ENCODE measurements at places on chromosomes 12 and 14.

DNA sequence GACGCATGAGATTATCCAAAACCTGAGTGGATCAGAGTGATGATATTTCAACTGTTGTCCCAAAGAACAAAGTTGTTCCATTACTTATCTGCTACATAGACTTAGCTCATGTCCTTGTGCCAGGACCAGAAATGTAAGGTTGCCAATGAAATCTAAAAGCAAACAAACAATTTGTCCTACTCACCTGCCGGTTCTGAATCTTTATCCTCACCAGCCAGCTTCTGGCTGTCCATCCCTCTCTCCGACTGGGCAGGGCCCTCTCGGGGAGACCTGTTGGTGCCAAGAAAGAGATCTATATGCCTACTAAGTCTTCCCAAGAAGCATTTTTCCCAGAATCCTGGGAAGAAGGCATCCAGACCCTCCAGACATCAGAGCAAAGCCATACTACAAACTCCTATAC lies 5.5 kb downstream of the KMT2D start:
- DNase-seq: no peak

DNA sequence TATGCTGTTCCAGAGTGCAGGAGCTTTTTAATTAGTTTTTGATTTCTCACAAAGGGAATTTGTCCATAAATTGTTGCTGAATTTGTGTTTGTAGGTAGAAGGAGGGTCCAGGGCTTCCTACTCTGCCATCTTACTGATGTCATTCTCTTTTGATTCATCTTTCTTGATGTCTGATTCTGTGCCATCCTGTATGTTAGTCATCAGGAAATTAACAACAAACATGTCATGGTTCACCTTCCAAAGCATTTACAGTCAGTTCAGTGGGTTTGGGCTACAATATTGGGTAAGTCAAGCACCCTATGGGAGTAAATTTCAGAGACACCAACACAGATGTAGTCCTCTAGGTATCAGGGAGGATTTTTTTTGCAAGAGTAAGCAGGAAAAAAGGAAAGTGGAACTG lies 135.2 kb upstream of the SLC38A2 start:
- no peak for DNase-seq

- no peak for DNase-seq
Observed at GRCh38 chr14:94000267-94000666, 3.2 kb downstream of the CCDC197 start.

DNA sequence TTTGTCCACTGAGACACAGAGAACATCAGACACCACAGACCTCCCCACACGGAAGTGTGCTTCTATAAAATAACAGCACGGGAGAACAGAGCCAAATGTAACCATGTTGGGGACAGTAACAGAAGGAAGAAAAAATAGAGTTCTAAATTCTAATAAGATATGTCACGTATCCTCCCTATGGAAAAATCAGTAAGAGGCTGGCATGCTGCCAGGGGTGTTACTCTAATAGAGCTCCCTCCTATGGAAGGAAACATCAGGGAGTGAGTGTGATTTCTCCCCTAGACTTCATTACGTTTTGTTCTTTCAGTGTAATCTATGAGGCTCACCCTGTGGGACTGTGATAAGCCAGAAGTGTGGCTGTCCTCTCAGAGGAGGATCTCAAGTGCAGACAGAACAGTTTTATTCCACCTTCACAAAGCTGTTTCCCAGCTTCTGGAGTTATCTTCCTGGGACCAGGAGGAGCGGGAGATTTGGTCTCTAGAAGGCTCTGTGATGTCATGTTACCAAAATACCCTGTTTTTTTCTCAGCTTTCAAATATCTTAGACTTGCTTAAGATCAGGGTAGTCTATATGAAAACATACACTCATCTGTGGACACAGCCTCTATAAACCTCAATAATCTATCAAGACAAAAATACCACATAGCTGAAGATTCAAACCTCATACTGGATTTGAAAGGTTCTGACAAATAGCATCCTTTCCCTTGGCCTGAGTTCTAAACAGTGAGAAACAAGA lies 69.3 kb downstream of the ZFC3H1 start:
- no peak for DNase-seq

DNA sequence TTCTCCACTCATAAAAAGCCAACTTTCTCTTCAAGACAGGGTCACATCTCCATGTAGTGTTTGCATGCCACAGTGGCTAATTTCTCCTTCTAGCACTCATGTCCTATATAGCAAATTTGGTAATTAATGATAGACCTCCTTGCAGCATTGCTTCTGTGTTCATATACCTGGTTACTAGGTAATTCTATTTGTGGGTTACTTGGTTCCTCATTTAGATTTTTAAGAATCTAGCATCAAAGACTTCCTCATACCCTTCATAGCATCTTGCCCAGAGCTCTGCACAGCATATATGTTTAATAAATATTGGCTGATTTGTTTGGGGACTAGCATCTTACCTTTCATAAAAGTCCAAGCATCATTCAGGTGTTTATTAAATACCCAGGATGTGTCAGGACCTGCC lies 152.1 kb downstream of the DUSP6 start:
- no peak for DNase-seq

- peak; percentile 20 for DNase-seq
Observed at GRCh38 chr12:124869059-124869665, 5.5 kb upstream of the SCARB1 start.

- no peak for DNase-seq
Observed at GRCh38 chr14:104314251-104314941, 176.0 kb downstream of the KIF26A start.

- no peak for DNase-seq
Observed at GRCh38 chr14:89292579-89293313, 124.3 kb downstream of the FOXN3 start.

DNA sequence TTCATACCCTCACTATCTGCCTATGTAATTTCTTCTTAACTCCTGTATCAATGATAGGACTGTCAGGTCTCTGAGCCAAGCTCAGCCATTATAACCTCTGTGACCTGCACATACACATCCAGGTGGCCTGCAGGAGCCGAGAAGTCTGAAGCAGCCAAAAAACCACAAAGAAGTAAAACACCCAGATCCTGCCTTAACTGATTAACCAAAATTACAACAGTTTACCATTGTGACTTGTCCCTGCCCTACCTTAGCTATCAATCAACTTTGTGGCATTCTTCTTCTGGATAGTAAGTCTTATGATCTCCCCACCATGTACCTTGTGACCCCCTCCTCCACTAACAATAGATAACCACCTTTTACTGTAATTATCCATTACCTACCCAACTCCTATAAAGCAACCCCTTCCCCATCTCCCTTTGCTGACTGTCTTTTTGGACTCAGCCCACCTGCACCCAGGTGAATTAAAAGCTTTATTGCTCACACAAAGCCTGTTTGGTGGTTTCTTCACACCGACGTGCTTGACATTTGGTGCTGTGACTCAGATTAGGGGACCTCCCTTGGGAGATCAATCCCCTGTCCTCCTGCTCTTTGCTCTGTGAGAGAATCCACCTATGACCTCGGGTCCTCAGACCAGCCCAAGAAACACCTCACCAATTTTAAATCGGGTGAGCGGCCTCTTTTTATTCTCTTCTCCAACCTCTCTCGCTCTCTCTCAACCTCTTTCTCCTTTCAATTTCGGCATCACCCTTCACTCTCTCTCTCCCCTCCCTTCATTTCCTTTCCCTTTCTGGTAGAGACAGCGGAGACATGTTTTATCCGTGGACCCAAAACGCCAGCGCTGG lies 11.5 kb upstream of the LGMN start:
- DNase-seq: no peak

GRCh38 chr12:75725521-75726111 lies 214.2 kb upstream of the KRR1 start:
- DNase-seq: no peak

DNA sequence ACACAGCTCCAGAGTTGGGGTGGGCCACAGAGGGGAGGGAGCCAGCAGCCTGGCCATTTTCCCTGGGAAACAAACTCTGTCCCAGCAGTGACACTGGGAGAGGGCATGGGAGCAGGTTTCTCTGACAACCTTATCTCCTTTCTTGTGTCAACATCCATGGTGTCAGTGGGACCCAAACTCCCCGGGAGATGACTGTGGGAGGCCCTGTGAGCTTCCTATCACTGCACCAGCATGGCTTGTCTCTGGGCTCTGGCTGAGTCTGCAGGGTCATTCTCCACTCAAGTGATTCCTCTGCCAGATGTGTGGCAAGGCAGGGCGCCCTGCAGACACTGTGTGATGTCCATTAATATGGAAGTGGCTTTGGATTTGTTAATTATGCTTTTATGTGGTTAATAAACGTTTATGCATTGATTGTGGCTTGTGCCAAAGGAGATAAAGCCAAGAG lies 10.1 kb downstream of the LRTM2 start:
- no peak for DNase-seq

- DNase-seq: no peak
Observed at GRCh38 chr12:19529951-19530636, 90.8 kb downstream of the AEBP2 start.

DNA sequence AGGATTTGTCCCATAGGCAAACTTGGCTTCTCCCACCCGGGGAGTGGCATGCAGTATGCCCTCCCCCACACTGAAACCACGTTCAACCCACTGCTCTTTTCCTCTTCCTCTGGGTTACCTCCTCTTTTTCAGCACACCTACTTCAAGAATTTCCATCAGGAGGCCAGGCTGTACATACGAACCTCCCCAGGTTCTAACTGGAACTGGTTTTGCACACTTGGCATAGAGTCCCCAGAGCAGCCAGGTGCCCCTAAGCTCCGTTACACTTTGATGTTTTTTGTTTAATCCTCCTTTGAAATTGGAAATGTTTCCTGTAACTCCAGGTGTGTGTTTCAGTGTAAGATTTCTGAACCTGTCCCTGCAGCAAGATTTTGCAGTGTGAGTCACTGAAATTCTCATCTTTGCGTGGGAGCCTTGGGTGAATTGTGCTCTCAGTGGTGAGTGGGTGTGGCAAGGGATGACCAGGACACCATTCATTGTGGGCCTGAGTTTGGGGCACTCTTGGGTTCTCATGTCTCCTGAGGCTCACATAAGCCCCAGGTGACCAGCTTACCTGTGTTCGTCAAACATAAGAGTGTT lies 18.2 kb downstream of the CD9 start:
- DNase-seq: peak; percentile 71

- no peak for DNase-seq
Observed at GRCh38 chr14:74401504-74402241, 24.3 kb downstream of the SYNDIG1L start.

DNA sequence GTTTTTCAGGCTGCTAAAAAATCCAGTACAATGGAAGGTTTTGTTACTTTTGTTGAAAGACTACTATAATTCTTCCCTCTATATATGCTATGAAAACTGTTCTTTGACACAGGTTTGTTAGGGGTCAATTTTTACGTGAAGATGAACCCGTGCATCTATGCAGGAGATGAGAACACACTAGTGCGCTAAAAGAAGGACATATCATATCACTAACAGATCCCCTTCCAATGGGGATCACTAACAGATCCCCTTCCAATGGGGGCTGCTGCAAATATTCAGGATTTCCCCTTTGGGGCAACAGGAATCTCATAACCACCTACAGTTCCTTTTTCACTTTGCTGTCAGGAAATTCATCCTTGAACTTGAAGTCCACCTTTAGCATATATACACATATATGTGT lies 75.1 kb downstream of the CLMN start:
- DNase-seq: no peak

DNA sequence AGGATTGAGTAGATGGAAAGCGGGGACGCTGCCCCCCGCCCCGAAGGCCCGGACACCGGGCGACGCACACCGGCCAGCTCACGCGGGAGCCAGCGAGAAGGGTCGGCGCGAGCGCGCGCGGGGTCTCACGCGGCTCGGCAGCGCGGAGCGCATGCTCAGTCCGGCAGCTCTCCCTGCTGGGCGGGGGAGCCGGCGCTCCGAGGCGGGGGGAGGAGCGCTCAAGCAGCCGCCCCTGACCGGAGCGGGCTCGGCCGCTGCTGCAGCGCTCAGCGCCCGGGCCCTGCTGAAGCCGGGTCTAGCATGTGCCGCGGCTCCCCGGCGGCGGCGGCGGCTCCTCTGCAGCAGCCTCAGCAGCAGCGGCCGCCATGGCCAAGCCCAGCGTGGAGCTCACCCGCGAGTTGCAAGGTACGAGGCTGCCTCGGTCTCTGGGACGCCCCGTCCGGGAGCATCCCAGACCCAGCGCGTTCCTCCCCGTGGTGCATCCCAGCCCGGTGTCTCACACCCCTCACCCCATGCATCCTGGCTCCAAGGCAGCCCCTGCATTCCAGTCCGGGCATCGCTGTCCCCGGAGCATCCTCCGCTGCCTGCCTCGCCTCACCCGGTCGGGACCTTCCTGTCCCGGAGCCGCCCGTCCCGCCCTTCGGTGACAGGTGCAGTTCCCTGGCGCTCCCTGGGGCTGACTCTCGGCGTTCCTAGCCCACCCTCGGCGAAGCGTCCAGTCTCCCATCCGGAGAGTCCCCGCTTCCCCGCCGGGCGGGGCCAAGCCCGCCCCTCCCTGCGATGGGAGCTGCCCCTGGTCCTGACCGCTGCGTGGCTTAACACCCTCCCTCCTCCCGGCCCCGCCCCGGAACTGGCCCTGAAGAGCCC lies at the start of gene CARMIL3:
Gene CARMIL3, plus strand, starts transcription at position 221 of the 867 bp plus-strand sequence. Its CDS starts 145 bp downstream, at position 366.
- no peak for DNase-seq

DNA sequence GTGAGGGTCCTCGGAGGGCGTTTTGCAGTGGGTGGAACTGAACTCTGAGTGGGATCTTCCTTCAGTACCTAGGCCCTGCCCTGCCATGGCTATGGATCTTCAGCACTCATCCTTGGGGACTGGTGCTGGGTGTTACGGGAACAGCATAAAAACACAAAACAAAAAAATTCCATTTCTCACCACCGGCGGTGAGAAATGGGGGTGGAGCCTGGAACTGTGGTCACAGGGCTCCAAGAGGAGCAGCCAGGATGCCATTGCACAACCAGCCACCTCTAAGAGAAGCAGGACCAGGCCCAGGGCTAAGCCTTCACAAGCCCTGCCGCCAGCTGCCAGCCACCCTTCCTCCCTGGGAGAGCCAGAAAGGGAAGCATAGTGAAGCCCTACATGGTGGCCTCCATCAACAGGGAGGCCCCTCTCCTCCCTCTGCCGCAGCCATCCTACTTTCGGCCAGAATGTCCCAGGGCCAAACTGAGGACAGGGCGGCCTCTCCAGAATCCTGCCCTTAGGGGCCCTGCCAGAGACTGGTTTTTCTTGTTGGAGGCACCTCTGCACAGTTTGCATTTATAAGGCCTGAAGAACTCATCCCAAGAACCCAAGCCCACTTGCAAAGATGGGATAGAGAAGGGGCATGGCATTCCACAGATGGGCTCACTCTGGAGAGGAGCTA lies 76.5 kb downstream of the VCPKMT start:
- DNase-seq: no peak

GRCh38 chr12:17214929-17215328 lies 609.0 kb upstream of the LMO3 start:
- no peak for DNase-seq

- DNase-seq: no peak
Observed at GRCh38 chr14:98949051-98949450, 322.9 kb downstream of the BCL11B start.

DNA sequence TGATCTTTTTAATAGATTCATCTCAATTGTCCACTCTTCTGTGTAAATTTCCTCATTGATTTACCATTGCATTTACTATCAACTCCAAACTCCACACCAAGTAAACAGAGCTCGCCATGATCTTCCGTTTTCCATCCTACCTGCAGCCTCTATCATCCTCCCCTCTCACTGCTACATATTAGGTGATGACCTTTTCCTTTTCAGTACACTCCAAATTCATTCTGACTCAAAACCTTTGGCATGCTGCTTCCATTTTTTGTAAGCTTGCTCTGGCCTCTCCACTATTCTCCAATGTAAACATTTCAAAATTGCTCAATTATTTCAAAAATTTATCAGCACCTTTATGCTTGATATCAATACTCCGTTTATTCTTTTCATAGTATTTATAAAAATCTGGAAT lies 40.2 kb upstream of the PZP start:
- DNase-seq: no peak

- DNase-seq: no peak
Observed at GRCh38 chr12:121238086-121238485, 28.2 kb downstream of the P2RX4 start.

GRCh38 chr14:91108941-91109611 lies 4.8 kb upstream of the DGLUCY start:
- no peak for DNase-seq

All from epithelial cell of prostate (primary cell).